Breast epithelium (tissue), 4 donors: ENCODE measurements at places on chromosomes 16 and 17. TPM values are rescaled to one million over a fixed set of nuclear protein-coding genes. Genes with fewer than 3 reads are reported as not detected.

The SULT1A1 gene
- 54.1 TPM for total RNA-seq

The UTS2R gene
- 0.33 TPM for total RNA-seq

The PRSS27 gene
- 0.29 TPM for total RNA-seq

The SLC5A11 gene
- 1.8 TPM for total RNA-seq

The CCL2 gene
- 7.4 TPM for total RNA-seq

The ZNF287 gene
- 12.1 TPM for total RNA-seq

- peaks cover 5% of the 10 kb centered on the region for H3K27me3 ChIP-seq
- H3K36me3 ChIP-seq = no peaks in the 10 kb centered on the region
- no peak for DNase-seq
- H3K27ac ChIP-seq = no peak overlapping the region
Measured at GRCh38 chr16:8581831-8582580, 8.3 kb downstream of the TMEM114 start.

DNA sequence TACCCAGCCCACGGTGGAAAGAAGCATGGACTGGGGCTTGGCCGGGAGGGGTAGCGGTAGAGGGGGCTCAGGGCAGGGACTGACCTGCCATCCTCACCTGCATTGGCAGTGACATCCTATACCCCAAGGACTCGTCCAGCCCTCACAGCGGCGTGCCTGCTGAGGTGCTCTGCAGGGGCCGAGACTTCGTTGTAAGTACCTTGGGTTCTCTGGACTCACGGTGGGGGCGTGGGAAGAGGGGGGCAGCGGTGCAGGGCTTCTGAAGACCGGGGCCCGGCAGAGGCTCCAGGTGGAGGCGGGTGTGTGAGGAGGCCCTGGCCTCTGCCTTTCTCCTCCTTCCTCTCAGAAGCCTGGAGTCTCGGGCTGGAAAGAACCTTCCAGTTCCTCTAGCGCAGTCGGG is 25.5 kb downstream of the POLR3E start:
- H3K27me3 ChIP-seq = no peaks in the 10 kb centered on the region
- DNase-seq = no peak
- H3K4me3 ChIP-seq = no peak overlapping the region

GRCh38 chr16:4350365-4350786 is 745 bp downstream of the PAM16 start:
- peak overlapping the region; percentile 80 for H3K27ac ChIP-seq
- H3K27me3 ChIP-seq = no peaks in the 10 kb centered on the region
- peak overlapping the region; percentile 95 for H3K4me3 ChIP-seq
- no peaks in the 10 kb centered on the region for H3K4me1 ChIP-seq
- H3K36me3 ChIP-seq = no peaks in the 10 kb centered on the region

- no peak overlapping the region for H3K4me3 ChIP-seq
- no peaks in the 10 kb centered on the region for H3K27me3 ChIP-seq
- peak overlapping the region; percentile 78 for H3K27ac ChIP-seq
- DNase-seq = peak; percentile 51
- H3K4me1 ChIP-seq = peaks cover 7% of the 10 kb centered on the region
- H3K36me3 ChIP-seq = no peaks in the 10 kb centered on the region
Measured at GRCh38 chr17:28497931-28498330, 8.2 kb upstream of the FOXN1 start.

DNA sequence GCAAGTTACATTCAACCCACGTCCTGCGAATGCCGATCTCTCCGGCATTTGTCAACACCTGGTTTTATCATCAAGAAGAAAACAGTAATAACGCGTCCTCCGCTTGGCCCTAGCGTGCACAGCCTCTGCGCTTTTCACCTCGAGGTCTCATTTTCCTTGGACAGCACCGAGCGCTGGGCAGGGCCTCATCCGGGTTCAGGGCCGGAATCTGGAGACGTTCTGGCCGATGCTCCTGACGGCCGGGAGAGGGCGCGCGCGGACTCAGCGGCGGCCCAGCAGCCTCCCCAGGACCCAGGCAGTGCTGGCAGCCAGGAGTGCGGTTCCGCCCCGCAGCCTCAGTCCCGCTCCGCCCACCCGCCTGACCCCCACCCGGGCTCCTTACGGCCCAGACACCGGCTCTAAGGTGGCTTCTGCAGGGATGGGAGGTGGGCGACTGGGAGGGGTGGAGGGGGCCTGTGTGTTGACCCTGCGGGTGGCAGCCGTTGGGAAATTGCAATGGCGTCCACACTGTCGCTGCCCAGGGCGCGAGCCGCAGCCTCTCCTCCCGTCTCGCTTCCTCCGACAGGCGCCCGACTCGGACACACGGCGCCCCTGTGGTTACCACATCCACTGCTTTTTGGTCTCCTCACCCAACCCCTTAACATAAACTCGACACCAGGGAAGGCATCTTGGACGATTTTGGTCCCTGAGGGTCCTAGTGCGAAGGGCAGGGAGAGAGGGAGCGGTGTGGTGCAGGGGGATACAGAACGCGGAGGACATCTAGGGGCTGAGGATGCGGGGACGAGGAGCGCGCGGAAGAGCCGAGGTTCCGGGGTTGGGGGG is 7.4 kb upstream of the FLYWCH1 start:
- no peaks in the 10 kb centered on the region for H3K27me3 ChIP-seq
- peak overlapping the region; percentile 78 for H3K4me3 ChIP-seq
- H3K27ac ChIP-seq = peak overlapping the region; percentile 83
- H3K36me3 ChIP-seq = no peaks in the 10 kb centered on the region
- no peaks in the 10 kb centered on the region for H3K4me1 ChIP-seq

DNA sequence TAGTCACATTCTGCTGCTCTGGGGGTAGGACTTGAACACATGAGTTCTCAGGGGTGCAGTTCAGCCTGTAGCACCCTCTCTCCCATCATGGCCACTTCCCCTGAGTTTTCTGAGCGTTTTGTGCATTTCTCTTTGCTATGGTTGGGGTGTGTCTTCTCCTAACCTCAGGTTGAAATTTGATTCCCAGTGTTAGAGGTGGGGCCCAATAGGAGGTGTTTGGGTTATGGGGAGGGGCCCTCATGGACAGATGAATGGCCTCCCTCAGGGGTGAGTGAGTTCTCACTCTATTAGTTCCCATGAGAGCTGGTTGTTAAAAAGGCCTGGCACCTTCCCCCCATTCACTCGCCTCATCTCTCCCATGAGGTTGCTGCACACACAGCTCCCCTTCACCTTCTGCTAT is 101.1 kb downstream of the FOXL1 start:
- DNase-seq = no peak
- H3K4me1 ChIP-seq = no peaks in the 10 kb centered on the region
- no peak overlapping the region for H3K4me3 ChIP-seq
- H3K27ac ChIP-seq = peak overlapping the region; percentile 69
- no peaks in the 10 kb centered on the region for H3K36me3 ChIP-seq
- peaks cover 8% of the 10 kb centered on the region for H3K27me3 ChIP-seq

- no peaks in the 10 kb centered on the region for H3K4me1 ChIP-seq
- no peaks in the 10 kb centered on the region for H3K36me3 ChIP-seq
- H3K27me3 ChIP-seq = no peaks in the 10 kb centered on the region
- DNase-seq = no peak
- H3K4me3 ChIP-seq = no peak overlapping the region
Measured at GRCh38 chr17:45346216-45347015, 29.6 kb upstream of the MAP3K14 start.

- DNase-seq = no peak
- no peak overlapping the region for H3K4me3 ChIP-seq
- H3K36me3 ChIP-seq = no peaks in the 10 kb centered on the region
- H3K4me1 ChIP-seq = no peaks in the 10 kb centered on the region
- H3K27me3 ChIP-seq = no peaks in the 10 kb centered on the region
- no peak overlapping the region for H3K27ac ChIP-seq
Measured at GRCh38 chr17:75535119-75535537, 9.6 kb downstream of the LLGL2 start.

DNA sequence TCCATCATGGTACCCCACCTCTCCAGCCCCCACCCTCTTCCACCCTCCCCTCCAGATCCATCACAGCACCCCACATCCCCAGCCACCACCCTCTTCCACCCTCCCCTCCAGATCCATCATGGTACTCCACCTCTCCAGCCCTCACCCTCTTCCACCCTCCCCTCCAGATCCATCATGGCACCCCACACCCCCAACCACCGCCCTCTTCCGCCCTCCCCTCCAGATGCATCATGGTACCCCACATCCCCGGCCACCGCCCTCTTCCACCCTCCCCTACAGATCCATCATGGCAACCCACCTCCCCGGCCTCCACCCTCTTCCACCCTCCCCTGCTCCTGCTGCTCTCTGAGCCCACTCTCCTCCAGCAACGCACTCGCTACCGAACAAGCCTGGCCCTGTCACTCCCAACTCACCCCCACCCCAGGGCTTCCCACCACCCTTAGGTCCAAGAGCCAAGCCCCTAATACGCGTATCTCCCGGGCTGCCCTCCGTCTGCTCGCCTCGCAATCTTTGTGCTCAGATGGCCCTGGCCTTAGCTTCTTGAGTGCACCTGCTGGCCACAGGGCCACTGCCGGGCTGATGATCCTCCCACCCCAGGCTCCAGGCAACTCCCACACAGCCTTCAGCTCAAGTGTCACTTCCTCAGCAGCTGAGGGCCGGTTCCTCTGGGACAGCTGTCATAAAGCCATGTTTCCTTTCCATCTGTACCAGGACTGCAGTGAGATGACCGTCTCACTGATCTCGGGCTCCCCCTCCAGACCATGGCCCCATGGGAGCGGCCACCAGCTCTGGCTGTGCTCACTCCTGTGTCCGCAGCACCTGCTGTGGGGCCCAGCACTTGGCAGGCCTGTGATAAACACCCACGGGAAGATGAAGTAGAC is 25.5 kb downstream of the KDM8 start:
- H3K27ac ChIP-seq = no peak overlapping the region
- no peaks in the 10 kb centered on the region for H3K36me3 ChIP-seq
- no peak overlapping the region for H3K4me3 ChIP-seq

DNA sequence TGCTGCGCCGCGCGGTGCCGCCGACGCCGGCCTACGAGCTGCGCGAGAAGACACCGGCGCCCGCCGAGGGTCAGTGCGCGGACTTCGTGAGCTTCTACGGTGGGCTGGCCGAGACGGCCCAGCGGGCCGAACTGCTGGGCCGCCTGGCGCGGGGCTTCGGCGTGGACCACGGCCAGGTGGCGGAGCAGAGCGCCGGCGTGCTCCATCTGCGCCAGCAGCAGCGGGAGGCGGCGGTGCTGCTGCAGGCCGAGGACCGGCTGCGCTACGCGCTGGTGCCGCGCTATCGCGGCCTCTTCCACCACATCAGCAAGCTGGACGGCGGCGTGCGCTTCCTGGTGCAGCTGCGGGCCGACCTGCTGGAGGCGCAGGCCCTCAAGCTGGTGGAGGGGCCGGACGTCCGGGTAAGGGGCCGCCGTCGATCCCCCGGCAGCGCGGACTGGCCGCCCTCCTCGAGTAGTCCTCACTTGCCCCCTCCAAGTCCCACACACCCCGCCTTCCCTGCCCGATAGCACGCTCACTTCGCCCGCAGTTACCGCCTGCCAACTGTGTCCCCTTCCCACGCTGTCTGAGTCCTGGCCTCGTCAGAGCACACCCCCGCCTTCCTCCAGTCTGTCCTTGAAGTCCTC is 470 bp downstream of the MLYCD start:
- H3K27ac ChIP-seq = peak overlapping the region; percentile 84
- peak overlapping the region; percentile 92 for H3K4me3 ChIP-seq
- H3K4me1 ChIP-seq = no peaks in the 10 kb centered on the region
- H3K27me3 ChIP-seq = no peaks in the 10 kb centered on the region

GRCh38 chr17:79981661-79982101 is 54.0 kb downstream of the TBC1D16 start:
- DNase-seq = no peak
- no peak overlapping the region for H3K27ac ChIP-seq
- no peaks in the 10 kb centered on the region for H3K36me3 ChIP-seq
- no peak overlapping the region for H3K4me3 ChIP-seq
- no peaks in the 10 kb centered on the region for H3K4me1 ChIP-seq

DNA sequence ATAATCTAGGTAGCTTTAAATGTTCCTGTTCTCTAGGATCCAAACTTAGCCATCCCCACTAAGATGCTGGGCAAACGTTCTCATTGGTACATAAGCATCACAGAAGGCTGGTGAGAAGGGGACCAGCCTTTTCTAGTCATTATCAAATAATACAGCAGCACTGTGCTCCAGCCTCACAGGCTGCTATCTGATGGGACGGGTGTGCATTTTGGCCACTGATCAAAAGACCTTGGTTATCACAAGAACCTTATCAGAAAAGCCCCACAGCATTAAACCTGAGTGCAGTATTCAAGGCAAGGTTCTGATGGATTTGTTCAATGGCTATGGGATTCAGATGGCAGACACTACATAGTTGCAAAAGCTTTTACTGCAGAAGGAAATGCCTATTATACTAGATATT is 19.1 kb upstream of the KPNB1 start:
- no peaks in the 10 kb centered on the region for H3K36me3 ChIP-seq
- H3K4me3 ChIP-seq = no peak overlapping the region
- H3K27ac ChIP-seq = no peak overlapping the region
- no peak for DNase-seq
- H3K27me3 ChIP-seq = no peaks in the 10 kb centered on the region
- no peaks in the 10 kb centered on the region for H3K4me1 ChIP-seq

DNA sequence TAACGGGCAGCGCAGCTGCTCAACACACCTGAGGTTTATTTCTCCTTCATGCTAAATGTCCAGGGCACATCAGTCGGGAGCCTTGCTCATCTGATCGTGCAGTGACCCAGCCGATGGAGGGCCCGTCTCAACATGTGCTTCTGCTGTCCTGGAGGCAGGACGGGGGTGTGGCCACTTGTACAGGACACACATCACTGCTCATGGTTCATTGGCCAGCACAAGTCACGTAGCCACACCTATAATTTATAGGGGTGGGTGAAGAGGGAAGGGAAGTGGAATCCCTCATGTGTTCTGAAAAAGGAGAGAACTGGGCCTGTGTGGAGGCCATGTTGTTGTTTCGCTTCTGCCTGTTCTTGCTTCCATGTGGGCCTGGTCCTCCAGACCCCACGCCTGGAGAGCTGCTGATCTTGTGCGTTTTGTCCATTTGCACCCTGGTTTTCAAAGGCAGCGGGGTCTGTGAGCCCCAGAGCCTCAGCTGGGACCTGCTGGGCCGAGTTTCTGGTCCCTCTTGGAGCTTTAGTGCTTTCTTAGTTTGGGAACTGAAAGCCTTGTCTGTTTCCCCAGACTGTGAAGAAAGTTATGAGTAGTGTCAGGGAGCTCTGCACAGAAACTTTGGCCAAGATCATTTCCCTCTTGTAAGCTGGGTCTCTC is 60.5 kb downstream of the CMIP start:
- no peaks in the 10 kb centered on the region for H3K36me3 ChIP-seq
- DNase-seq = no peak
- no peaks in the 10 kb centered on the region for H3K27me3 ChIP-seq
- no peak overlapping the region for H3K27ac ChIP-seq

DNA sequence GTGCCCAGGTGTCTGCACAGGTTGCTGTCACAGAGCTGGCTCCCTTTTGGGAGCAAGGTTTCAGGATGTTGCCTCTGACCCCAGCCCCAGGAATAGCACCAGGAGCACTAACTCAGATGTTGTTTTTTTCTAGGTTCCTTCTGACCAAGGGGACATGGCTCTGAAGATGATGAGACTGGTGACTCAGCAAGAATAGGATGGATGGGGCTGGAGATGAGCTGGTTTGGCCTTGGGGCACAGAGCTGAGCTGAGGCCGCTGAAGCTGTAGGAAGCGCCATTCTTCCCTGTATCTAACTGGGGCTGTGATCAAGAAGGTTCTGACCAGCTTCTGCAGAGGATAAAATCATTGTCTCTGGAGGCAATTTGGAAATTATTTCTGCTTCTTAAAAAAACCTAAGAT is 28.1 kb downstream of the SCPEP1 start:
- H3K27ac ChIP-seq = no peak overlapping the region
- H3K36me3 ChIP-seq = no peaks in the 10 kb centered on the region
- no peaks in the 10 kb centered on the region for H3K4me1 ChIP-seq
- H3K4me3 ChIP-seq = no peak overlapping the region
